ENCODE measurements at places on chromosomes 6 and 20.
A peak's percentile ranks its signal among the peaks of the same experiment; 100 is the strongest.

DNA sequence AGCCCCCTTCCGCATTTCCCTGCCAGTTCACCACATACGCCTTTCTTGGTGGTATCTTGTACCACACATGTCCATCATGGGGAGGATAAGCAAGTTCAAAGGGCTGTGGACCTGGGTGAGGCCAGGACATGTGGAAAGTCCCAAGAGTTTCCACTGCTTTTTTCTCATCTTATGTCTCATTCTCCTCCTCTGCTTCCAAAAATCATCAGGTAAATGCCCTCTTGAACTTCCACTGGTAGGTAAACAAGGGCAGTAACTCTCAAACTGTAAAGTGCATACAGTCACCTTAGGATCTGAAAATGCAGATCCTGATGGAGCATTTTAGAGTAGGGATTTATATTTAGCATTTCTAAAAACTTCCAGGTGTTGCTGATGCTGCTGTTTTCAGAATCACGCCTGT, 7.9 kb upstream of the SIRT5 start:
- DNase-seq, result no peak

DNA sequence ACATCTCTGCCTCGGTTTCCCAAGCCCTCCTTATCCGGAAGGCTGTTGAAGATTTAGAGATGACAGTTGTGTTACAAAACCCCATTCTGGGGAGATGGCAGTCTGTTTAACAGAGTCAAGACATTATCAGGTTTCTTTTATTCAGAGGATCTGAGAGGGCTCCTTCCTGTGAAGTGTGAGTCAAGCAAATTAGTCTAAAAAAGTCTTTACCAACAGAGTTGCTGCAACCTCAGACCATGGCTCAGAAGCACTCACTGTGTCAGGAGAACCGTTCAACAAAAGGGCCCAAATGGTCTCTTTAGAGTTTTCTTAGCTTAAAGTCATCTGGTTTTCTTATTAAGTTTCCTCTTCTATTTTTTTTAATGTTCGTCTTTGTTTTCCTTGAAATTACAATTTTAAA, 717.8 kb downstream of the EPM2A start:
- no peak for DNase-seq

DNA sequence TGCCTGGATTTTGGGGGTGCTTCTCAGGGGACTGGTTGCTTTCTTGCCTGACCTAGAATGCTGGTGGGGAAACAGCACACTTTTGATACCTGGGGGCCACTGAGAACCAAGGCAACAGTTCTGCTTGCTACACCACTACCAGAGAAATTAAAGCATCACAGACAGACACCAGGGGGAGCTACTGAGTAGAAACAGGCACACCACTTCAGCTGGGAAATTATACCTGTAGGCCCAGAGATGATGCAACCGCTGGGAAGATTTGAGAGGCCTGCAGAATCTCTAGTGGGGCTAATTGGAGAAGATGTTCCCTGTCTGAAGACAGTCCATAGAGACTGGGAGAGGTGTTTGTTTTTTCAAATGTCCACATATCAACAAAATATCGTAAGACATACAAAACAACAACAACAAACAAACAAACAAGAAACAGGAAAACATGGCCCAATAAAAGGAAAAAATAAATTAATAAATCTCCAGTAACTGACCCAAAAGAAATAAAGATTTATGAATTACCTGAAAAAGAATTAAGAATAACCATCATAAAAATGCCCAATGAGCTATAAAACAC, 129.4 kb upstream of the RIN2 start:
- DNase-seq, result peak; percentile 86

DNA sequence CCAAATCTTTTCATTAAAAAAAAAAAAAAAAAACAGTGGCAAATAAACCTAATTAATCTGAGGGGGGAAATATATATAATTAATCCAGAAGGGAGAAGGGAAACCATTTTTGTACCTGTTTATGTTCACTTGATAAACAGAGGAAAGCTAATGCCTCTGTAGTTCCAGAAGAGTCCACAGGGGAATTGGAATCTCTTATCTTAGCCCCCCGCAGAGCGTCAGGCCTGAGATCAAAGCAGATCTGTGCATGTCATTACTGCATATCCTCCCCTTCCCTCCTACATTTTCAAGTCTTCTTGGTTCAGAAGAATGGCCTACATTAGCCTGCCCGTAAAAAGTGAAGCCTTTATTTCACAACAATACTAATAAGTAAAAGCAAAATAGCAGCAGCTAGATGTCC, 157.2 kb downstream of the PTPRT start:
- DNase-seq, result no peak

DNA sequence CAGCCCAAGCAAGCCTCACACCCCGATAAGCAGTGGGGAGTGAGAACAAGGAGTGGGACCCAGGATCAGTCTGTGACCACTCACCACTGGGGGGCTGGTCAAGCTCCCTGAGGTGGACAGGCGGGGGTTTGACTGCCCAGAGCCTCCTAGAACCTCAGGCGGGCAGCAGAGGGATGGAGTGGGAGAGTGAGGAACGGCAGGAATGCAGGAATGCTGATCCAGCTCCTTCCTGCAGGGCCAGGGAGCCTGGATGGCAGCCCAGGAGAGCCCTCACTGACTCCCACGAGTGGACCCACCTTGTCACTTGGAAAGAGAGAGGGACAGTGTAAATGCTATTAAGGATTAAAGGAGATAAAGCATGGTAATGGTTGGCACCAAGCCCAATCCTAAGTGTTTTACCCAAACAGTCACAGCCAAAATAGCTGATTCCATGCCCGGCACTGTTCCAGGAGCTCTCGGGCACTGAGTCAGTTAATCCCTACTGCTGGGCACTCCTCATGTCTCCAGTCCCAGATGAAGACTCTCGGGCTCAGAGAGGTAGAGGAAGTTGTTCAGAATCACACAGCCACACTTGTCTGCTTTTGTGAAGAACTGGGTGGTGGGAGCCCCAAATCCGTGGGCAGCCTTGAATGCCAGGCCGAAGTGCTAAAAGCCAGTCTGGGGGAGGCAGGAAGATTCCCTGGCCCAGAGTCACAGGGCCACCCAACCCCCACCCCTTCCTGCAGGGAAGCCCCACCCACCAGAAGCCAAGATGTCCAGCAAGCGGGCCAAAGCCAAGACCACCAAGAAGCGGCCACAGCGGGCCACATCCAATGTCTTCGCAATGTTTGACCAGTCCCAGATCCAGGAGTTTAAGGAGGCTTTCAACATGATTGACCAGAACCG, 3.1 kb downstream of the MYL9 start:
- no peak for DNase-seq
